ENCODE measurements at places on chromosomes 6 and 20.

DNA sequence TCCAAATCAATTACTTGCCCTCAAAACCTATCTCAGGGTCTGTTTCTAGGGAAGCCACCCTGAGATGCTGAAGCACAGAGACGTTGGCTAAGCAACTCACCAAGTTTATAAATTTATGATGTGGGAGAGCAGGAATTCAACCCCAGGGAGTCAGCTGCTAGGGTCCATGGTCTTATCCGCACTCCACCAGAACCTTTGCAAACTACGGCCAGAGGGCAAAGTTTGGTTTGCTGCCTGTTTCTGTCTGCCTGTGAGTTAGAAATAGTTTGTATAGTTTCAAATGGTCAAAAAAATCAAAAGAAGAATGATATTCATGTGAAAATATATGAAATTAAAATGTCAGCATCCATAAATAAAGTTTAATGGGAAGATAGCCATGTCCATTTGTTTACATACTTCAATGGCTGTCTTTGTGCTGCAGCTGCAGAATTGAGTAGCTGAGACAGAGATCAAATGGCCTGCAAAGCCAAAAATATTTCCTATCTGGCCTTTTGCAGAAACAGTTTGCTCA, 83.7 kb upstream of the ZFP64 start:
- DNase-seq: no peak

GRCh38 chr6:56759521-56759920, 116.8 kb upstream of the DST start:
- DNase-seq: no peak

- DNase-seq: no peak
Measured at GRCh38 chr6:11262242-11262641, 29.8 kb upstream of the NEDD9 start.

DNA sequence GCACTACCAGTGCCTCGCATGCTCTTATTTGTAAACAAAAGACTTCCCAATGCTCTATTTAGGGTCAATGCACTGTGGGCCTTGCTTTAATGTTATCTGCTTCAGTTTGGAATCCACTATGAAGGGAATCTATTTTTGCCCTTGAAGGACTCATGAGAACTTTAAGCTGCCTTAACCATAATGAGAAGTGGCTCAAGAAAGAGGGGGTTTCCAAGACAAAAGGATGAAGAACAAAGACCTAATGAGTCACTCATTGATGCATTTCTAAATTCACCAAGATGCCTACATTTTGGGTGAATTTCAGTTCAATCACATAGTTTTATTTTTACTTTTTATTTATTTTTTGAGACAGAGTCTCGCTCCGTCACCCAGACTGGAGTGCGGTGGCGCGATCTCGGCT, 228.2 kb downstream of the LY86 start:
- DNase-seq: no peak

- no peak for DNase-seq
Measured at GRCh38 chr6:154479771-154480639, 30.5 kb downstream of the CNKSR3 start.

- no peak for DNase-seq
Measured at GRCh38 chr20:9483131-9483530, 31.3 kb upstream of the LAMP5 start.

- peak; percentile 13 for DNase-seq
Measured at GRCh38 chr20:19382386-19383340, 170.2 kb downstream of the SLC24A3 start.

GRCh38 chr6:134472661-134473060, 154.7 kb upstream of the SGK1 start:
- no peak for DNase-seq

DNA sequence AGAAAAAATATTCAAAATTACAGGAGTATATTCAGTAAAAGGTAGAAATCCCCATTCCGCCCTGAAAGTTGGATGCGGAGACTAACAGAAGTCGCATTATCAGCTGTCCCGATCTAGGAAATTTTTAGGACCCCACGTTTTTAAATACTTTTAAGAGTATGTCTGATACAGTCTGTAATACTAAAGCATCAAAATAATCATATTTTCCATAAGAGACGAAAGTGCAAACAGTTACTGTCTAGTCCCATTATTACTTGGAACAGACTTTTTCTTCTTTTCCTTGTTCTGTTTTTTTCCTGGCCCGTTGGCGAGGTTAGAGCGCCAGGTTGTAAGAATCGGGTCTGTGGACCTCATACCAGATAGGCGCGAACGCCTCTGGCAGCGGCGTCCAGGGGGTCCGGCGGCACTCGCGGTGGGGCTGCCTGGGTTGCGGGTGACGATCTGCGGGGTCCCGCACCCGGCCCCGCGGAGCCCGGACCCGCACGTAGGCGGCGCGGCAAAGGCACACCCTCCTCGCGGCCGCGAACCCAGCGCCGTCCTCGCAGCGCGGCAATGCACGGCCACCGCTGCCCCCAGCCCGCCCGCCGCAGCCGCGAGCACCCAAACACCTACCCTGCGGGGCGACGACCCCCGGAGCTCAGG, 460 bp downstream of the PLAGL1 start:
- no peak for DNase-seq

All from NCI-H1105 (cell line).